Lower leg skin (tissue), 4 donors: ENCODE measurements at places on chromosomes 12 and 14. TPM values are rescaled to one million over a fixed set of nuclear protein-coding genes. Genes with fewer than 3 reads are reported as not detected.

The DACT1 gene
- total RNA-seq: 11.0 TPM

The IAPP gene
- not detected for total RNA-seq

The ANAPC7 gene
- 34.4 TPM for total RNA-seq

The GPR68 gene
- 4.1 TPM for total RNA-seq

The EEA1 gene
- 24.7 TPM for total RNA-seq

- DNase-seq: no peak
Observed at GRCh38 chr14:80926397-80927082, 15.0 kb downstream of the CEP128 start.

GRCh38 chr12:76201316-76201715 is 116.8 kb upstream of the NAP1L1 start:
- no peak for DNase-seq

DNA sequence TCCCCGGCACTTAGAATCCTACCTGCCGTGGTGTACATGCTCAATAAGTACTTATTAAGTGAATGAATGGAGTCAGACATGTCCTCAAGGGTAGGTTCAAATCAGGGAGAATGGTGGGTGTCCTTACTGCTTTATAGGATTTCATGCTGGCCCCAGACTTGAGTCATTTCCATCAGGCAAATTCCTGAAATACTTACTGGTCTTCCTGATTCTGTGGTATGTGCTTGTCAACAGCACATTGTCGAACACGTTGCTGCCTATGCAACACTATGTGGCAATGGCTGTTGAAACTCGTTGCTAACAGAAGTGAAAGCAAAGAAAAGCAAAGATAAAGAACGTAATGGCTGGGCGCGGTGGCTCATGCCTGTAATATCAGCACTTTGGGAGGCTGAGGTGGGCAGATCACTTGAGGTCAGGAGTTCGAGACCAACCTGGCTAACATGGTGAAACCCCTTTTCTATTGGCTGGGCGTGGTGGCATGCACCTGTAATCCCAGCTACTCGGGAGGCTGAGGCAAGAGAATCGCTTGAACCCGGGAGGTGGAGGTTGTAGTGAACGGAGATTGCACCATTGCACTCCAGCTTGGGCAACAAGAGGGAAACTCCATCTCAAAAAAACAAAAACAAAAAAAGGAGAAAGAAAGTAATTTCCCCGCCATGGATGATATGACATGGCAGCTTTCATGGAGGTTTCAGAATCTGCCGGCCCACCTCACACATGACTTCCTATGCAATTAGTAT is 214.9 kb downstream of the ZFP36L1 start:
- DNase-seq: no peak

GRCh38 chr12:131987552-131987951 is 37.8 kb downstream of the EP400 start:
- no peak for DNase-seq

GRCh38 chr12:76530516-76530915 is 29.1 kb downstream of the OSBPL8 start:
- no peak for DNase-seq

GRCh38 chr12:126358806-126359205 is 1293.6 kb downstream of the AACS start:
- DNase-seq: no peak

GRCh38 chr14:55274146-55274545 is 2.9 kb downstream of the FBXO34 start:
- DNase-seq: no peak

DNA sequence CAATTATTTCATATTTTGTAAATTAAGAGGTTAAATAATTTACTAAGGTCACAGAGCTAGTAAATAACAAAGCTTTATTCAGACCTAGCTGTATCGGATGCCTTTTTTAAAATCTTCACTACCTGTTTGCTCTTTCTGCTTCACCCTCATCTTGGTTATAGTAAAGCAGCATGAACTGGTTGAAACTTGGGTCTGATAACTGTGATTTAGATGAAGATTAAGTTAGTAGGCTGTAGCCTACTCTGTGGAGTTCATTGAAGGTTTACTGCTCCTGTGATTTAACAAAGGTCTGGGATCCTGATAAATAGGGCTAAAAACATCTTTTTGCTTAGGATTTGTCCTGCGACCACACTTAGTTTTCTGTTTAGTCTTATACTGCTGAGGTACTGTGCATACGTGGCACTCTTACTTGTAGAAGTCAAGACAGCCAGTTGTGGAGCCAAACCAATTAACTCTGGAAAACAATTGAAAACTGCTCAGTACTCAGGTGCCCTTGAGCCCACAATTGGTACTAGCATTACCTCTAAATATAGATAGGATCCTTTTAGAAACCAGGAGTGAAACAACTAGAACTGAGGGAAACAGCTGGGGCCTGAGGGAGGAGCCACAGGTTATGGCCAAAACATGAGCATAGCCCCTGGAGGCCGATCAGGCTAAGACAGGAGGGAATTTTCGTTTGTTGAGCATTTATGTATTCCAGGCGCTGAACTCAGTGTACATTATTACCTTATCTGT is 2.3 kb downstream of the SPATS2 start:
- DNase-seq: no peak

GRCh38 chr12:70052931-70053497 is 190.2 kb upstream of the CNOT2 start:
- no peak for DNase-seq

GRCh38 chr14:93984070-93984469 is 7.7 kb upstream of the ASB2 start:
- DNase-seq: no peak

DNA sequence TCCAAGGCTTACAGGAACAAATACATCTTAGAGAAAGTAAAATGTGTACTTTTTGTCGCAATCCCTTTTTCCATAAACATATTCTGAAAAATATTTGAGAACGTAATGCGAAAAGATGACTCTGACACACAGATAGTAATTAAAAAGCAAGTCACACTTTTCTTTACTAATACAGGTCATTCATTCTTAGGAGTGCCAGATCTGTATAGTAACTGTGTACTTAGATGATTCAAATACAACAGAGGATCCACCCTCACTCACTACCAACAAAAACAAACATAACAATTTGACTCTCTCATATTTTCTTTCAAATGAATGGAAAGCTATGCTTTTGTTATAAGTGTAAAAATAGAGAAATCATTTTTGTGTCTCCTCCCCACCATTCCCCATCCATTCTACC is 795.4 kb downstream of the SLC6A15 start:
- DNase-seq: no peak

GRCh38 chr12:18468246-18469075 is 207.1 kb downstream of the PIK3C2G start:
- no peak for DNase-seq

- no peak for DNase-seq
Observed at GRCh38 chr14:79225815-79226214, 985.5 kb downstream of the DIO2 start.

- no peak for DNase-seq
Observed at GRCh38 chr14:68318828-68319227, 474.0 kb downstream of the ZFP36L1 start.

- no peak for DNase-seq
Observed at GRCh38 chr12:113889891-113890581, 76.1 kb downstream of the RBM19 start.

GRCh38 chr12:75565795-75566194 is 54.4 kb upstream of the KRR1 start:
- no peak for DNase-seq

GRCh38 chr12:131699434-131699833 is 11.5 kb upstream of the SFSWAP start:
- no peak for DNase-seq

DNA sequence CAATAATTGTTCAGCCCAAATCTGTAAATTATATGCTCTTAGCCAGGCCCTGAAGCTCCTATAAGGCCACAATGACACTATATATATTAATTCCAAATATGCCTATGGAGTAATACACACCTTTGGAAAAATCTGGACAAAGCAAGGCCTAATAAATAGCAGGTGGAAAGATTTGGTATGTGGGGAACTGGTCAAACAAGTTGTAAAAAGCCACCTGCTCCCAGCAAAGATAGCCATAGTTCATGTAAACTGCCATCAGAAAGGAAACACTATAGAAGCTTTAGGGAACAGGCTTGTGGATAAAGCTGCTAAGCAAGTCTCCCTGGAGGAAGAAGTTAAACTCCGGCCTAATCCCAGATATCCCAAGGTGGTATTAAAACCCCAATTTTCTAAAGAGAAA is 29.7 kb downstream of the PRMT8 start:
- DNase-seq: no peak

- DNase-seq: no peak
Observed at GRCh38 chr12:44078273-44078672, 242.4 kb downstream of the TMEM117 start.

DNA sequence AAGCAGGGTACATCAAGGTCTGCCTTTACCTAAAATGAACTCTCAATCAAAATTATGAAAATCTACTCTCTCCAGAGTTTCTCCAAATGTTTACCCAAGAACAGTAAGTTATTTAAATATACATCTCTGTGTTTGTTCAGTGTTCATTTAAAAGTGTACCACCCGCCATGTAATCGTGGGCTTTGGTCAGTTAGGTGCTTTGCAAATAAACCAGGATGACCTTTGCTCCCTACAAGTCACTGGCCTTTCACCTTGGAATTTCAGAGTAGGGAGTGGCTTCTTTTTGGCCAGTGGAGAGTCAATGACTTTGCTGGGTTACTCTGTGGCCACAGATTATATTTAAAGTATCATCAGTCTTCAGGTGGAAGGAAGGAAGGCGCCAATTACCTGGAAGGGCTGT is 74.6 kb upstream of the PTPRB start:
- DNase-seq: no peak

DNA sequence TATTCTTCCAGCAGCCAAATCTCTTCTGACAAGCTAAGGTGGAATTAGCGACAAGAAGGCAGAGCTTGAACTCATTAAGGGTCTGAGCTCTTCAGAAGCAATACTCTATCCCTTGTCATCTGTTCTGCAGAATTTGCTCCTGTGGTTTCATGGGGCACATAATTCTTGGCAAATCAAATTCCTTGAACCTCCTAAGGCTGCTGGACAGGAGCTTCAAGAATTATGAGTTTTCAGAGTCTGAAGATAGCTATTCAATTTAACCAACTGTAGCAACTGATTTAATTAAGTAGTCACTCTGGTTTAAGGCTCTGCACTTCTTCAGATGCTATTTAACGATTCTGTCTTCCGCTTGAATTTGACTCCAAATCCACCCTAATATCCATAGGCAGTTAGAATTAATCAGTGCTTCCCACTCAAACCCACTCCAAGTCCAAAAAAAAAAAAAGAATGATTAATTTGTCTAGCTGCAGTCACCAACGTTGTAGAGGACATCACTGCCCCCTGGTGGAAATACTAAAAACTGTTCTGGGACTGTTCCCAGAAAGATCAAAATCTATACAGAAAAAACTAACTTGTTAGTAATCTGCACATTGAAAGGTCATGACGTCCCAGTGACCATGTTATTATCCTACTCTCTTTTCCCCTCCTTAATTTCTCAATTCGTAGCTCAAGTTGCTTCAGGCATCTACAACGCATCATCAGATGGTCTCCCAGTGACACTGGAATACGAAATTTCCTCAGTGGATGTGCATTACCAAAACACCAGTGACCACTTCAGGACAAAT is 169.9 kb downstream of the KIF21A start:
- DNase-seq: no peak

DNA sequence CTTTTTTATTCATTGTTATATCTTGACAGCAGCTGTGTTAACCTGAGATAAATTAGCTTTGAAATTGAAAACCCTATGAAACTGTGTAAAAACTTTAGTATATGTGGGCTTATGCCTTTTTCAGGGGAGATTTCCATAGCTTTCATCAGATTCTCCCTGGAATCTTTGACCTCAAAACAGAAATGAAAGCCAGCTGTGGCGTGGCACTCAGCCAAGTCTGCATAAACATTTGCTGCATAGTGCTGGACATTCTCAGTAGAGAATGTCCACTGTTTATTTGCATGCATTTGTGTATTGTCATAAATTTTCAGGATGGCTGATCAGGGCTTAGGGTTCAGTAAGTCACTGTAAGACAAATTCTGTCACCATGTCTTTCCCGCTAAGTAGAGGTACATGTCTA is 115.3 kb upstream of the NAP1L1 start:
- no peak for DNase-seq

- DNase-seq: no peak
Observed at GRCh38 chr12:46177837-46178608, 90.8 kb downstream of the SLC38A1 start.

- DNase-seq: peak; percentile 40
Observed at GRCh38 chr12:46266382-46266791, 2.5 kb downstream of the SLC38A1 start.

DNA sequence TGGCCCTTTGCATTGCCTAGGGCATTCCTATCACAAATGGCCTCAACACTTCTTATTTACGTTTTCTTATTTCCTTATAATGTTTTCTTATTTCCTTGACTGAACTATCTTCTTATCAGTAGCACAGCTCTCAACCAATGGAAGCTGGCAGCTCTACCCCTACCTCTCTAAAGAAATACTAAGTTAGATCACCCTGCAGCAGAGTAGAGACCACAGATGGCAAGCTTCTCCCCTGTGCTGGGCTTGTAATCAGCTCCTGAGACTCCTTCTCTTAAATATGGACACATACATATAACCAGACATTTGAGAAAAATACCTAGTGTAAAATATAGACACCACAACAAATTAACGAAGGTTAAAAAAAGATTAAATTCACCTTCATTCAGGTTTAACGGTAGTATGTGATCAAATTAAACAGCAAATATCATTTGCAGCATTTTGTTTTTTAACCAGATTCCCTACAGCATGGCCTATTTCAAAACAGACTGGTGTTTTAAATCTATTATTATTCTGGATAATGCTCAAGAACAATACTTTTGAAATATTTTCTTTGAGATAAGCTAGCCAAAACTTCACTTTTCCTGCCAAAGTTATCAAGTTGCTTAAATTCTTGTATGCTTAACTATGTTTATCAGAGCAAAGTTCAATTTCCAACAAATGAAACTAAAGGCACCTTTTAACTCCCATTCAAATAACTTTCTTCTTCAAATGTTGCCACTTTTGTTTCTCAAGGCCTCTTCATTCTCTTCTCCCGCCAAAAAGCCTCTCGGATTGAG is 54.3 kb downstream of the SLC41A2 start:
- DNase-seq: no peak
